SK-MEL-5 (cell line): ENCODE measurements at places on chromosomes 5 and 9. TPM values are rescaled to one million over a fixed set of nuclear protein-coding genes. Genes with fewer than 3 reads are reported as not detected.

MARVELD2 gene
- total RNA-seq = 0.11 TPM in 1 of 2 replicates, not detected in the other

TRAF1 gene
- 0.32 and 0.51 TPM in 2 replicates for total RNA-seq

WHRN gene
- total RNA-seq = 4.5 and 6.1 TPM in 2 replicates

RGS7BP gene
- not detected in 2 replicates for total RNA-seq

DMRT2 gene
- total RNA-seq = 3.4 and 4.0 TPM in 2 replicates

CRB2 gene
- not detected in 2 replicates for total RNA-seq

SPINK6 gene
- 0.61 TPM in 1 of 2 replicates, not detected in the other for total RNA-seq

SOWAHA gene
- not detected in 2 replicates for total RNA-seq

BTNL3 gene
- total RNA-seq = not detected in 2 replicates

GRXCR2 gene
- not detected in 2 replicates for total RNA-seq

GRIN1 gene
- 0.05 TPM in 1 of 2 replicates, not detected in the other for total RNA-seq

CDHR2 gene
- not detected in 2 replicates for total RNA-seq

ZNF483 gene
- 4.2 and 5.3 TPM in 2 replicates for total RNA-seq

TOR4A gene
- 0.03 and 0.13 TPM in 2 replicates for total RNA-seq

SPATA31D4 gene
- total RNA-seq = not detected in 2 replicates

NDUFS6 gene
- 88.1 and 93.4 TPM in 2 replicates for total RNA-seq

SLC1A1 gene
- total RNA-seq = 1.4 and 1.6 TPM in 2 replicates

HACD4 gene
- total RNA-seq = 1.1 and 1.4 TPM in 2 replicates

SLC45A2 gene
- total RNA-seq = 618 and 641 TPM in 2 replicates

VCP gene
- 203 and 217 TPM in 2 replicates for total RNA-seq

SLC24A2 gene
- 0.03 TPM in 1 of 2 replicates, not detected in the other for total RNA-seq

SLC25A2 gene
- 0.11 TPM in 1 of 2 replicates, not detected in the other for total RNA-seq

PCSK1 gene
- total RNA-seq = 10.9 and 13.6 TPM in 2 replicates

DRD1 gene
- not detected in 2 replicates for total RNA-seq

ERGIC1 gene
- 91.3 and 98.4 TPM in 2 replicates for total RNA-seq

LTC4S gene
- not detected in 2 replicates for total RNA-seq

INSL4 gene
- 0.13 and 0.40 TPM in 2 replicates for total RNA-seq

NDST1 gene
- total RNA-seq = 9.6 and 10.9 TPM in 2 replicates

NR5A1 gene
- total RNA-seq = not detected in 2 replicates

MAPKAP1 gene
- total RNA-seq = 102 and 104 TPM in 2 replicates

PCDHGB3 gene
- 0.21 and 0.53 TPM in 2 replicates for total RNA-seq

GADD45G gene
- total RNA-seq = not detected in 2 replicates

SPINK7 gene
- total RNA-seq = not detected in 2 replicates

PCDHB5 gene
- total RNA-seq = 2.0 and 3.1 TPM in 2 replicates

PHAX gene
- total RNA-seq = 46.7 and 63.2 TPM in 2 replicates

SARDH gene
- 0.61 and 0.88 TPM in 2 replicates for total RNA-seq

ADAMTSL2 gene
- total RNA-seq = 0.83 and 1.1 TPM in 2 replicates

PCDHGA2 gene
- 1.7 and 2.0 TPM in 2 replicates for total RNA-seq

GOLGA2 gene
- total RNA-seq = 73.6 and 75.3 TPM in 2 replicates
